Osteocyte (in vitro differentiated cells): ENCODE measurements at places on chromosomes 5 and 9.

DNA sequence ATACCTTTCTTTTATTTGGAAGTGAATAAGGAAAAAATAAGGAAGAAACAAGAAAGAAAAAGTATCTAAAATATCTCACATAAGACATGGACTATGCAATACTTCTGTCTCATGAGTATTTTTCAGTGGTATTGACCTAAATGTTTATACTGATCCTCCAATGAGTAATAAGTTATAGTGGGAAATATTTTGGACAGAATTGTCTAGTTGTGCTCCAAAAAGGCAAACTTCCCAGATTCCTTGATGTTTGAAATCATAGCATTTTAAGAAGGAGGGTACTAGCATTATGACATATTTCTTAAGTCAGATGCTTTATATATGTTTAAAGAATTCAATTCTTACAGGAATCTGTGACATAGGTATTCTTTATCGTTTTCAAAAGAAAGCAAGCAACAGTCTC is 34.5 kb upstream of the BASP1 start:
- no peak for DNase-seq

DNA sequence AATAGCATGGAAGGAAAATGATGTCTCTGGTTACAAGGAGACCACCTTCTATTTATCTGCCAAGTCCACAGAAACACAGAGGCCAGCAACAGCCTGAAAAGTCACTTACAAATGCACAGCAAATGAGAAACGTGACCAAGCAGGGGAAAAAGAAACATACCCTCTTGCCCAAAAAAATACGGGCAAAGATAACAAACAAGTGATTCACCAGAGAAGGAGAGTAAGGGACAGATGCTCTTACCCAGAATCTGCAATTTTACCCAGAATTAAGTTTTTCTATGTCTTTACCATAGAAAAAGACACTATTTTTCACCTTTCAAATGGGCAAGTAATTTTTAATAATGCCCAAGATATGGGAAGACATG is 28.1 kb downstream of the CAMSAP1 start:
- DNase-seq, result no peak

DNA sequence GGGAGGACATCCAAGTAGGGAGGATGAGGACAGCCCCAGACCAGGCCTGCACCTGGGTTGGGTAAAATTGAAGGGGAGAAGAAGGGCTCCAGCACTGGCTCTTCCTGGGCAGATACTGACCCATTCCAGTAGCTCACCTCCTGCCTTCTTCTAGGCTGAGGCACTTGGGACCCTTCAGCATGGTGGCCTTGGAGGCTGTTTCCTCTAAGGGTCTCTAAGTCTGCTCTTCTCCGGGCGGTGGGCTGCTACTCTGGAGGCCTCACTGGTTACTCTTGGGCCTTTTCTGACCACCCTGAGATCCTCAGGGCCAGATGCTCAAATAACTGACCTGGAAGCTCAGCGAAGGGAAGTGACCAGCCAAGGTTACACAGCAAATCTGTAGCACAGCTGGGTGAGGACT is 2.8 kb upstream of the TIFAB start:
- DNase-seq, result no peak

DNA sequence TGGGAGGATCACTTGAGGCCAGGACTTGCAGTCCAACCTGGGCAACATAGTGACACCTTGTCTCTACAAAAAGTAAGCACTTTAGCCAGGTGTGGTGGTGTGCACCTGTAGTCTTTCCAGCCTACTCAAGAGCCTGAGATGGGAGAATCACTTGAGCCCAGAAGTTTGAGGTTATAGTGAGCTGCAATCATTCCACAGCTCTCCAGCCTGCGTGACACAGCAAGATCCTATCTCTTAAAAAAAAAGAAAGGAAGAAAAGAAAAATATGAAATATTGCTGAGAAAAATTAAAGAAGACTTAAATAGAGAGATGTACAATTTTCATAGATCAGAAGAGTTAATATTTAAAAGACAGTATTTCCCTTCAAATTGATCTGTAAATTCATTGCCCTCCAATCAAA is 76.4 kb downstream of the SMIM15 start:
- DNase-seq, result no peak

- DNase-seq, result no peak
Observed at GRCh38 chr9:19759066-19759465, 29.8 kb downstream of the SLC24A2 start.
